ENCODE measurements at places on chromosomes 4 and X.

- no peak for DNase-seq
These were observed 51.7 kb downstream of the TIGD2 start for GRCh38 chr4:89162987-89163386.

DNA sequence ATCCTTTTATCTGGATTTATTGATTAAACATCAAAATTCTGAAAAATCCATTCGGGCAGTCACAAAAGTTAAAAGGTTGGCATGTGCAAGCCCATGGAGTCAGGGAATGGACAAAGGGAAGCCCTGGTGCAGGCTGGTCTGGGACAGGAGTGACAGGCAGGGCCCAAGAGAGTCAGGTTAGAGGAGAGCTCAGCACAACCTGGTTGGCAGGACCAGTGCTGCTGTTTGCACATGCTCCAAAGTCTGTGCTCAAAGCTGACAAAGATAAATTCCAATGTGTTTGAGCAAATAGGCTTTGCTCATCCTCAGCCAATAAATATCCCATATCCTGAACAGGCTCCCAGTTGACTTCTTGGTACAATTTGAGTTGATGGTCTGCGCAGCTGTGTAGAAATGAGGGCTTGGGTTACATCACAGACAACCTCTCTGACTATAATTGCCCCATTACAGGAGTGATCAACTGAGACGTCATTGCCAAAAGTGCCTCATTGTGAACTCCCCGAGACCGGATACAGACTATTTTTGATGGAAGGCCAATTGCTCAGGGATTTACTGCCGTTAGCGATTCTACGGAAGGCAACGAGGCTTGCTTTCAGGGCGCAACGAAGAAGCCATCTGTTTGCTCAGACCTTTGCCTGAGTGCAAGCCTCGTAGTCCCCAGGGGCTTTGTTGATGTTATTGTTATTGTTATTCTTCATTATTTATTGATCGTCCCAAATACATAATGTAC lies 1008.1 kb upstream of the TENM3 start:
- no peak for DNase-seq

GRCh38 chr4:100696531-100696930 lies 178.7 kb upstream of the EMCN start:
- no peak for DNase-seq

GRCh38 chr4:159173886-159174285 lies 71.0 kb downstream of the RAPGEF2 start:
- no peak for DNase-seq

- no peak for DNase-seq
These were observed 118.7 kb upstream of the AP1S2 start for GRCh38 chrX:15973299-15973698.

GRCh38 chr4:71253545-71253944 lies 85.3 kb upstream of the SLC4A4 start:
- DNase-seq: no peak

DNA sequence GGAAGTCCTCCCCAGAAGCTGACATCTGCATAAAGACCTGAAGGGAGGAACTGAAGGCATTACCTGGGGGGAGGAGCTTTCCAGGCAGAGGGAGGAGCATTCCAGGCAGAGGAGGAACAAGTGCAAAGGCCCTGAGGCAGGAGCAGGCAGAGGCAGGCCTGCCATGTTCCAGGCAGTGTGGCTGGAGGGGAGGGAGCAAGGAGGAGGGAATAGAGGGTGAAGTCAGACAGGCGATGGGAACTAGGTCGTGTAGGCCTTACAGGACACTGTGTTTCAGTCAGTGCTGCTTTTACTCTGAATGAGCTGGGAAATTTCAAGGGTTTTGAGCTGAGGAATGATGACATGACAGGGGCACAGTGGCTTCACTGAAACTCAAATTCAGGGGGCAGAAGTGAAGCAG lies 292.7 kb downstream of the BCOR start:
- no peak for DNase-seq

- DNase-seq: no peak
These were observed 54.2 kb downstream of the LEF1 start for GRCh38 chr4:108114503-108114902.

- no peak for DNase-seq
These were observed 345.9 kb downstream of the FSTL5 start for GRCh38 chr4:161817914-161818313.

- DNase-seq: no peak
These were observed 113.8 kb upstream of the WDR17 start for GRCh38 chr4:175951794-175952193.

DNA sequence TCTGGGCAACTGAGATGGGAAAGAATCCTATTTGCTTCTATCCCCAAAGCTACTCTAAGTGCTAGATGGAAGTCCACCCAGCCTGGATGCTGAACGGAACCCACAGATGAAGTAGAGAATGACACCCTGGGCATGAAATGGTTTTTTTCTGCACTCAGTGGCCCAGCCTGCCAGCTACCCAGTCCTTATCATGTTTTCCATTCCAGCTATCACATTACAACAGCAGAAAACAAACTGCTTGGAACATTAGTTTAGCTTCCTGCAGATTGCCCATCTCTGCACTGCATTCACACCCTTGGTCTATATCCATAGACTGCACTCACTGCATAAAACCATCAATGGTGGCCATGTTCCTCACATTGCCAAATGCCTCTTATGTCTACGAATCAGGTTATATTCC lies 79.1 kb downstream of the NYX start:
- no peak for DNase-seq

GRCh38 chrX:136780241-136780640 lies 491 bp downstream of the ARHGEF6 start:
- DNase-seq: no peak

- no peak for DNase-seq
These were observed 170.0 kb upstream of the GLRA2 start for GRCh38 chrX:14359316-14359715.

Measured in activated T-cell treated with anti-CD3 and anti-CD28 coated beads, Interleukin-2, amount 50 U/mL, for 24 hours (primary cell).